ENCODE measurements at places on chromosomes 7 and 10. TPM values are rescaled to one million over a fixed set of nuclear protein-coding genes. Genes with fewer than 3 reads are reported as not detected.

EPO gene
- 0.88 TPM for total RNA-seq

OR9A2 gene
- total RNA-seq = not detected

COX19 gene
- total RNA-seq = 11.5 TPM

TMEM225B gene
- 1.4 TPM for total RNA-seq

SFTPA1 gene
- not detected for total RNA-seq

DRGX gene
- not detected for total RNA-seq

HYAL4 gene
- total RNA-seq = 0.21 TPM

TIMM23B gene
- 19.7 TPM for total RNA-seq

GIMAP7 gene
- total RNA-seq = not detected

CAMK2B gene
- 31.8 TPM for total RNA-seq

SH2D4B gene
- total RNA-seq = not detected

ZC3HAV1L gene
- 31.5 TPM for total RNA-seq

GRCh38 chr7:80826520-80827238 is 92.2 kb downstream of the SEMA3C start:
- DNase-seq = peak; percentile 63

DNA sequence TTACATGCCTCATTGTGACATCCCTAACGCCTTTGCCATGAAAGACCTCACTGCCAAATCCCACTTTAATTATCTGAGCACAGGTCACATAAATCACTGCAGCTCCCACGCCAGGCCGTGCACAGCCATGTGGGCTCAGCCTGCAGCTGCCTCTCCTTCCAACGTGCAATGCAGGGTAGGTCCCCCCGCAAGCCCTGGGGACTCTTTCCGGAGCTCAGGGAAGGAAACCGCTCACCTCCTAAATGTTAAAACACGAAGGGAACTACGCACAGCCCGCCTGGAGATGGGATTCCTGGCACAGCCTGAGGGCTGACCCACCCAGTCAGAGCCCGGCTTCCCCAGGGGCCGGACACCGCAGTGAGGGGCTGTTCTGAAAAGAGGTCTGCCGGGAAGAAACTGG is 128.0 kb downstream of the MAD1L1 start:
- no peak for DNase-seq

GRCh38 chr10:131670341-131670740 is 230.5 kb upstream of the PPP2R2D start:
- no peak for DNase-seq

- no peak for DNase-seq
Measured at GRCh38 chr10:109823196-109823595, 100.1 kb downstream of the XPNPEP1 start.

GRCh38 chr7:124033807-124034753 is 1.2 kb upstream of the TMEM229A start:
- DNase-seq = no peak

DNA sequence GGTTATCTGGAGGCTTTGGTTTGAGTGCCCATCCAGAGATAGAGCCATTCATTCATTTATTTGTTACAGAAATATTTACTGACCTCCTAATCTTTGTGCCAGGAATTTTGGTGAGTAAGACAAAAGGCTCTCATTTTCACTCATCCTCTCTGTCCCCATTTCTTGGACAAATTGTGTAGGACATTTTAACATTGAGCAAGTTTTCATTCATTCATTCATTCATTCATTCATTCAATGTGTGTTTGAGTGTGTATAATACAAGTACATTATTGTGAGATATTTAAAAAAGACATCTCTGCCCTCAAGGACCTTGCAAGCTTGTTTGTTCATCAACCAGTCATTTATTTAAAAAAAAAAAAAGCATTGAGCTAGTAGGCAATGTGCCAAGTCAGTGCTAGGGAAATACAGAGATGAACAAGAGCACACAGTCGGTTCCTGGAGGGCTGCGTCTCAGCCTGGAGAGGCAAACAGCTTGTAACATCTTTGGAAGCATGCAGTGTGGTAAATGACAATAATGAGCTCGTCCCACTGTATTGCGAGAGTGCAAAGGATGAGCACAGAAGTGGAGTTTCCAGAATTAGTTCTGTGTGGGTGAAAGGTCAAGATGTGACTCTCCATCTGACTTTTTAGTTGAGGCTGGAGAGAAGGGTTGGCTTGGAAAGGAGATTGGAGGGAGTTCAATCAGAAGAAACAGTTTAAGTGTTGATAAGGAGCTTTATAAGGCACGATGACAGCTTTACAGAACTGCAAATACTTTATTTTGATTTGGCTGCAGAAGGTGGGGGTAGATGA is 50.5 kb upstream of the HBP1 start:
- DNase-seq = peak; percentile 2

- DNase-seq = no peak
Measured at GRCh38 chr10:126497672-126498071, 109.4 kb upstream of the ADAM12 start.

- no peak for DNase-seq
Measured at GRCh38 chr7:26554952-26555351, 263.3 kb downstream of the SNX10 start.

- peak; percentile 95 for DNase-seq
Measured at GRCh38 chr7:123846217-123846891, 1.4 kb downstream of the HYAL4 start.

DNA sequence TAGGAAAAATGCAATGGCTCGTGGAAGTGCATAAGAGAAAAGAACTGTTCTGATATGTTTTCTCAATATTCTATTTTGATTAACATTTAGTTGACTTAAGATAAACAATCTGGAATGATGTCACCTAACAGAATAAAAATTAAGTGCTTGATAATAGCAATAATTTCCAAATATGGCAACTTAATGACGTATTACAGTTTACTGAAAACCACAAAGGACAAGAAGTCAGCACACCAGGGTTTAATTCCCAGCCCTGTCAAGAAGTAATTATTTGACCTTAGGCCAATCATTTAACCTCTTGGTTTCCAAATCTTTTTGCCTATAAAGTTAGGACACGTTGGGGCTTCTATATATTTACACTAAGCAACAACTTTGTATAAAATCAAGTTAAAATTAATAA is 95.7 kb downstream of the CABCOCO1 start:
- DNase-seq = no peak

DNA sequence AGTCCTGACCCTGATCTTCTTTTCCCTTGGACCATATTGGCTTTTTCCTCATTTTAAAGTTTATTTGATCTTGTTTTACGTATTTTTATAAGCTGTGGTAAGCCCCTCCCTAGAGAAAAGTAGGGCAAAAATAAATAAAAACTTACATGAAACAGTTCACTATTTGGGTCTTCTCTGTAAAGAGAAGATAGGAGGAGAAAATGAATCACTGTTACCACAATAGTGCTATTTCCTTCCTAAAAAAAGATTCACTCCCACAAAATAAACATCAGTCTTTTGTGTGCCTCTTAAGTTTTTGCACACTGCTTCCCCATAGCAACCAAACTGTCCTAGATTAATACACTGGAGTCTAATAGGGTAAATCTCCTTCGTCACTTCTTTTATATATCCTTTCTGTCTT is 1.4 kb upstream of the SVIL start:
- DNase-seq = peak; percentile 47

DNA sequence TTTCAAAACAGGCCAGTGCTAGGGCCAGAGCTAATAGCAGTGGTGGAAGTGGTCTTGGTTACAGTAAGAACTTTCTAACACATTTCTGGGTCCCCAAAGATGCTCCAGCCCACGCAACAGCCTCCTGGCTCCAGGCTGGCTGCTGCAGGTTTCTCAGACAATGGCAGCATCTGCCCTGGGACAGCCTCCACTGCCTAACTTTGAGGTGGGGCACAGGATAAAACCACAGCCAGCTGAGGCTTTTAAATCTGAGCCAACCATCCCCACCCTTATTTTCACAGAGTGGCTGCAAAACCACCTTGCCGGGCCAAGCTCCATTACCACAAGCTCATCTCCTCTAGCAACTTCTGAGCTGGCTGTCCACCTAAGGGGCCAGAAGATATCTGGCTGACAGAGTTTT is 84.8 kb downstream of the FAM53B start:
- DNase-seq = peak; percentile 78

- DNase-seq = no peak
Measured at GRCh38 chr10:21352886-21353285, 172.6 kb downstream of the SKIDA1 start.

DNA sequence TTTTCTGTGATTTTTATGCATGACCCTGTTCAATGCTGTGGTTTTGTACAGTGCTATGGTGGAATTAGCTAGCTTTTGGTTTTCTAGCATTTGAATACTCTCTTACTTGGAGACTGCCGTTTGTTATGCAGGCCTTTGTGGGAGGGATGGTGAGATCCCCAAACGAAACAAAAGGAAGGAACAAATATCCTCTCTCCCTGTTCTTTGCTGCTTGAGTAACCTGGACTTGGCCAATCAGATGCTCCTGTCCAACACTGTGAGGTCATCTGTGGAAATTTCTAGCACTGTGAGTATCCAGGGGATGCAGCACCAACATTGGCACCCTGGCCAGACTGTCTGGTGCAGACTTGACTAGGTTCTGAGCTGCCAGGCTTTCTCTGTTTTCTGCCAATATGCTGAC is 314.4 kb downstream of the ANKRD30A start:
- no peak for DNase-seq

DNA sequence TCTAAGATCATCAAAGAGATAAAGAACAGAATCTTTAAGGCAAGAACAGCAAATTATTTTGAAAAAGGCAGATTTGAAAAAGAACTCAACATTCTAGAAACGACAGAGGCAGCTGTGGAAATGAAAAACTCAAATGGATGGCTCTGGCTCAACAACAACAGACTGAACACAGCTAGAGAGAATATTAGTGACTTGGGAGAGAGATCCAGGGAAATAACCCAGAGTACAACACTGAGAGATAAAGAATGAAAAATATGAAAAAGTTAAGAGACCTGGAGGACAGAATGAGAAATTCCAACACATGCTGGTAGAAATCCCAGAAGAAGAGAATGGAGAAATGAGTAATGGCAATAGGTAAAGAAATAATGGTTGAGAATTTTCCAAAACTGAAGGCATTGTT is 17.9 kb upstream of the ZNF777 start:
- no peak for DNase-seq

GRCh38 chr10:11193001-11193551 is 175.4 kb downstream of the CELF2 start:
- DNase-seq = no peak

- peak; percentile 20 for DNase-seq
Measured at GRCh38 chr7:7639847-7640220, 718 bp upstream of the UMAD1 start.

DNA sequence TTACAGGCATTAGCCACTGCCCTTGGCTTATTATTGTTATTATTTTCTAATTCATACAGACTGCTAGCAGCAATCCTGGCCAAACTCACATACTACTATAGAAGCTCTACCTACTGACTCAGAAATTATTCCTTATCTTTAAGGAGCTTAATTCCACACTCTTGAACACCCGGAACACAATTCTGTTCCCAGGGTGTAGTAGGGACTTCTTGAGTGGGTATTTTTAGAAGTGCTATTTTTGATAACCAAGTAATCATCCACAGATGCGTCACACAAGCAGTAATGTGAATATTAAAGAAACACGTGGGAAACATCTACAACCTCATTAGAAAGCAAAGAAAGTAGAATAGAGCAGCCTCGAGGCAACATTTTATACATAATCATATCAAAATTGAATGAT is 149.2 kb downstream of the PTEN start:
- DNase-seq = peak; percentile 35

GRCh38 chr7:70052691-70053090 is 454.4 kb downstream of the AUTS2 start:
- DNase-seq = peak; percentile 20

GRCh38 chr10:122234416-122234815 is 36.7 kb upstream of the BTBD16 start:
- peak; percentile 56 for DNase-seq

- DNase-seq = no peak
Measured at GRCh38 chr10:101162677-101163076, 31.6 kb downstream of the TLX1 start.

GRCh38 chr10:59098387-59098786 is 78.1 kb upstream of the PHYHIPL start:
- DNase-seq = peak; percentile 18

GRCh38 chr10:73785721-73786511 is 510 bp downstream of the ZSWIM8 start:
- DNase-seq = peak; percentile 59

DNA sequence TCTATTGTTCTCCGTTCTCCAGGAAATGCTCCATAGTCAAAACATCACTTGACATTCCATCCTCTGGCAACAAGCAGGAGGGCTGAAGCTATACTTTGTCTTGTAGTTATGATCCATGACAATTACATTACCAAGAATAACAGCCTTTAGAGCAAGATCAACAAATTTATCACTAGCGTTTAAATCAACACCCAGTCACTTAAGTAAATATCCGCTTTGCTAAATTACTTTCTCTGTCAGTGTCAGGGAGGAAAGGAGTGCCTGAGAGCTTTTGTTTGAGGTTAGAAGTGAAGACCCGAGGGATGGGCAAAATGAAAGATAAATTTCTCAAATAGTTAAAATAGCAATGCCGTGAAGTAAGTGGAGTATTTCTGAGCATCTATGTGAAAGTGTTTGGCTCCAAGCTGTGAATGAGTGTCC is 236.1 kb upstream of the BMPER start:
- DNase-seq = peak; percentile 59

- no peak for DNase-seq
Measured at GRCh38 chr10:88896994-88897853, 17.2 kb downstream of the STAMBPL1 start.

- DNase-seq = no peak
Measured at GRCh38 chr7:127366680-127367079, 25.8 kb downstream of the ZNF800 start.

- no peak for DNase-seq
Measured at GRCh38 chr7:20793248-20793647, 6.6 kb upstream of the SP8 start.

DNA sequence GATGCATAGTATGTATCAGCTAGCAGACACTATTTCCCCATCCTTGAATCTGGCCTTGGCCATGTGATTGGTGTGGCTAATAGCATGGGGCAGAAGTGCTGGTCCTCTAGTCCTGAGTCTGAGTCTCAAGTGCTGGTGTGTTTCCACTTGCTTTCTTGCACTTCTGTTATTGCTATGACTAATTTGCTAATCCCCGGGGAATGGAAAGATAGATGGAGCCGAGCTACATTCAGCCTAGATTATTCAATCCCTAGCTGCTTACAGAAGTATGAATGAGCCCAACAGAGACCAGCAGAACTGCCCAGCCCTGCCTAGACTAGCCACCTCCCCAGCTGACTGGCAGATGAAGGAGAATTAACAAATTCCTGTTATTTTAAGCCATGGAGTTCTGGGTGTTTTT is 53.2 kb upstream of the SYPL1 start:
- DNase-seq = peak; percentile 55

- DNase-seq = no peak
Measured at GRCh38 chr10:70650718-70651117, 21.6 kb upstream of the ADAMTS14 start.

GRCh38 chr10:76774987-76775603 is 862.5 kb downstream of the KCNMA1 start:
- DNase-seq = no peak

GRCh38 chr7:142523821-142524460 is 225.3 kb upstream of the PRSS1 start:
- peak; percentile 26 for DNase-seq

DNA sequence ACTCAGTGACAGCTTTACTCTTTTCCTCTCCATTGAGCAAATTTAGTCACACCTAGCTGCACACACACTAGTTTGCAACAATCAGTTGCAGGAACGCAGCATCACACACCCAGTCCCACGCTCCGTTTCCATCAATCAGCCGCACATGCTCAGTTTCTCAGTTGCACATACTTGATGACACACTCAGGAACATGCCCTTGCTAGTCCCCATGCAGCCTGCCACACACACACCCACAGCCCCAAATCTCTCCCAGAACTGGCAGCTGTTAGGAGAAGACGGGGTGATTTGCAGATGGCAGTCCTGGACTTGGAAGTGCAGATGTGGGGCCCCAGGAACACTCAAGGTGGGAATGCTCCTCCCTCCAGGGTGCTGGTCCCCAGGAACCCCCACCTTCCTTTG is 7.7 kb downstream of the LBX1 start:
- no peak for DNase-seq
